ENCODE measurements at places on chromosomes 4 and X.

GRCh38 chr4:39255266-39255665 lies 72.9 kb downstream of the WDR19 start:
- no peak for DNase-seq

- no peak for DNase-seq
Observed at GRCh38 chr4:88754796-88755195, 57.2 kb upstream of the NAP1L5 start.

DNA sequence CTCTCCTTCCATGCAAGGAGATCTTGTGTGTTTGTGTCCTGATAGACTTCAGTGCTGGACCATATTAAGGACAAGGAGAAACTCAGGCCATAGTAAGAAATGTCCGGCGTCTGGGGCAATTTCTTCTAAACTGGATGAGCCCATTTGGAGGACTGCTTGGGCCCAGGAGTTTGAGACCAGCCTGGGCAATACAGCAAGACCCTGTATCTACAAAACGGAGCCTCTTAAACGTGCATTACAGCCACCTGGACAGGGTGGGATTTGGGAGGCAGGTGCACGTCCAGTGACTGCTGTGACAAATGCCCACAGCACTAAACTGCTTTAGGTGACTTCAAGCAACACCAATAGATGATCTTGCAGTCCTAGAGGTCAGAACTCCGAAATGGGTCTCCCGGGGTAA lies 311.9 kb downstream of the DHRSX start:
- DNase-seq: no peak

DNA sequence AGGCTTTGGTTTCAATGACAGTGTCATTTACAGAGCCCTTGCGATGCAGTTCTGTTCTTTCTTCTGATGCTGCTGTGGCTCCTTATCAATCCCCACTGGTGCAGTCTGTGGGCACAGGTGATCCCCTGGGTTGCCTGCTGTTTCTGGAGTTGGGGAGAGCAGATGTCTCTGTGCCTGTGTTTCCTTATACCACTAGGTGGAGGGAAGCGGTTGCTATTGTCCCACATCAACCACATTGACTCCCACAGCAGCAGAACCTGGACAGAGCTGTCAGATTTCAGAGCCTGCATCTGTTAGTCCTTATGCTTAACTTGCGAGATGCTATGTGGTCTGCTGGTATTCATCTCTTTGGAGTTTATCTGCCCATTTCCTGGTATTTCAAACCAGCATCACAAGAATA lies 57.7 kb downstream of the NEIL3 start:
- no peak for DNase-seq

DNA sequence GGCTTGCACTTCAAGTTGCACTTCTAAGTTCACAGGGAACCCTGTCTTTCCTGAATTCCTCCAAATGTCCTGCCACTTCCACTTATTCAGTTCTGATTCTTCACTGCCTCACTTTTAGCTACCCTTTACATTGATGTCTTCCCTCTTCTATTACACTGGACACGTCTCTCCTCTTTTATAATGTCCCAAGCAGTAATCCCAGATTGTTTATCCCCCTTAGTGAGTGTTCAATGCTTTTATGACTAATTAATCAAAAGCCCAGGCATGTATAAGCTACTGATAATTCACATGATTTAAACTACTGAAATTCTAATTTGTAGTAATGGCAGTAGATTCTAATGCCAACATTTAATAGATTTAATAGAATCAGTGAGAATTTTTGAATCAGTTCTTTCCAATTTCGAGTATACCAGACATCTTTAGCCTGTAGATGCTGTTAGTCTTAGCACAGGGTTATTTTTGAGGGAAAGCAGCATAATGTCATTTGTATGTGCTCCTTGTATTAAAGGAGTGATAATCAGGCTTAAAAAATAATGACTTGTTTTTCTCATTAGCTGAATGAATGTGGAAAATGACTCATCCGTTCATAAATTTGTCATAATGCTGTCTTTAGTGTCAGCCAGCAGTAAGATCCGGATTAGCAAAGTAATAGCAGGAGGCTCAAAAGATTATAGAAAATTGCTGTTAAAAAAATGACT lies 703.1 kb downstream of the CENPC start:
- DNase-seq: no peak

Data from stimulated activated CD4-positive, alpha-beta T cell treated with anti-CD3 and anti-CD28 coated beads, Interleukin-1b, Interleukin-23, amount 100 ng/mL, for 1 hour (primary cell).